ENCODE measurements at places on chromosomes 2 and 18.

- DNase-seq, result no peak
These were observed 146.3 kb upstream of the APCDD1 start for GRCh38 chr18:10308154-10308553.

DNA sequence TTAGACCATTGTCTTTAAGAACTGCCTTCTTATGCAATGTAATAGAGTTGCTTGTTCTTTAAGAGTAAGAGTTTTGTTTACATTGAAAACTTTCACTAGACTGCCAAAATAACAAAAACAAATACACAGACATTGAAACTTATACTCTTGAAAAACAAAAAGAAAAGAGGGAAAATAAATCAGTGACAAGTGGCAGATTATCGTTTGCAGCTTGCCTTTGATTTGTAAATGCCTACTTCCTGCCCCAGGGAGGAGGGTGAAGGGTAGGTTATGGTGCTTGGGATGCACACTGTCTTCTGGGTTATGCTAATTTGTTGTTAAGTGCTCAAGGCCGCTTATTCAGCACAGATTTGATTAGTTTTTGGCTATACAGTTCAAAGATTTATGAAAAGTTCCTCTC lies 198.7 kb downstream of the TGIF1 start:
- DNase-seq, result no peak

GRCh38 chr2:233817361-233817911 lies 36.9 kb downstream of the HJURP start:
- no peak for DNase-seq

- DNase-seq, result no peak
These were observed 146.0 kb upstream of the CYP26B1 start for GRCh38 chr2:72293620-72294019.

DNA sequence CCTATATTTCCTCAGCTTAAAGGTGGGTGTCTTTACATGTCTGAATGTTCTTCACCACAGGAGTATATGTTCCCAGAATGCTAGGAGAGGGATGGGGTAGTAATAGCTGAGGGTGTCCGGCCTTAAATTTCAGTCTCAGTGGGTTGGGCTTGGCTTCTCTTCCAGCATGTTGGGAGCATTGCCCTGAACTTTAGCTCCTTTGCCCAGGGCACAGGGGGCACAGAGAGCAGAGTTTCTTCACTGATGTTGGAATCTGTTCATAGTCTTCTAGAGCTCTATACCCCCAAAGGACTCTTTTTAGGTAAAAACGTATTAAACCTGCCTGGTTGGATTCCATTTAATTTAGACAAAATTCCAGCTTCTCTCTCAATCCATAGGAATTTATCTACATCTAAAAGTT lies 154.4 kb upstream of the GCFC2 start:
- no peak for DNase-seq

GRCh38 chr2:53317861-53318260 lies 449.7 kb upstream of the CHAC2 start:
- DNase-seq, result no peak

GRCh38 chr2:23464905-23465537 lies 80.0 kb downstream of the KLHL29 start:
- no peak for DNase-seq

DNA sequence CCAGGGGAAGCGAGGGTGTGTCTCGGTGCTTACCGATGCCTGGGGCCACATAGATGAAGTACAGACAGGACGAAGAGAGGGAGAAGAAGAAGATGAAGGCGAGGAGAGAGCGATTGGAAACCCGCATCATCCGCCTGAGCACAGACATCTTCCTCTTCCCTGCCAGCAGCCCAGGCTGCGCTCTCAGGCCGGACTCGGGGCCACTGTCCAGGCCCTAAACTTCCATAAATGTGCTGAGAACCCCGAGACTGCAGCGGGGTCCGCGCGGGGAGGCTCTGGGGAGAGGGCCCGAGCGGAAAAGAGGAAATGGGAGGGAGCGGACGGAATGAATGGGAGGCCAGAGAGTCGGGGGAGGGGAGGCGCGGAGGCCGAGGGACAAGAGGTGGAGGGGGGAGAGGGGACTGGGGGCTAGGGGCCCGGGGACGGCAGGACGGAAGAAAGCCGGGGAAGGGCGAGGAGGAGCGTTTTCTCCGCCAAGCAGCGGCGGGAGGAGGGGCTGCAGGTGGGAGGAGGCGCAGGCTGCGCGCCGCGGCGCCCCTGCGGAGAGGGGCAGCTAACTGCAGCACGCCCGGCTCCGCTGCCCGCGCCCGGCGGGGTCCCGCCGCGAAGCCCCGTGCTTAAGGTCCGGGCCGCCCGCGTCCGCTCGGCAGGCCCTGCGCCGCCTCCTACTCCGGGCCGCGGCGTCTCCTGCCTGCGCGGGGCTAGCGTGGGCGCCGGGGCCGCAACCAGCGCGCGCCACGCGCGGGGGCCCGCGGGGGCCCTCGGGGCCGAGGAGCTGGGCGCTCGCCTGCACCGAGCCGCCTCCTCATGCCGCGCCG lies at the start of gene B4GALT6:
TSS of gene B4GALT6 (minus strand) at position 303 of the 818 bp plus-strand sequence. CDS start at position 148, 155 bp downstream.
- DNase-seq, result no peak

- DNase-seq, result no peak
These were observed 80.0 kb downstream of the COPS8 start for GRCh38 chr2:237165405-237166276.

DNA sequence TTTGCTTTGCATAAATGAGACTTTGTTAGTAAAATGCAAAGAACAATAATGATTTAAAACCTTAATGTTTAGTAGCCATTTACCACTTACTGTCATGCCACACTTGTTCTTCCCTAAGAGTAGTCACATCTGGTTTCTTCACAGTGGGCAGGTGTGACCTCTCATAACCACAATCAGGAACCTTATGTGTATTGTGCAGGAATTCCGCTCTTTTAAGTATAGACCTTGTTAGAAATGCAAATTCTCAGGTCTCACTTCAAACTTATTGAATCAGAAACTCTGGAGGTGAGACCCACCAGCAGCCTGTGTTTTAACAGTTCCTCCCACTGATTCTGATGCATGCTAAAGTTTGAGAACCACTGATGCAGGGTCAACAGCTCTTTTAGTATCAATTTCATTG lies 518.8 kb upstream of the MEX3C start:
- no peak for DNase-seq

All from NCI-H1048 (cell line).